Heart right ventricle (tissue), 16 donors: ENCODE measurements at places on chromosomes 1 and 21. TPM values are rescaled to one million over a fixed set of nuclear protein-coding genes. Genes with fewer than 3 reads are reported as not detected.

The KCND3 gene
- 16.1 TPM for total RNA-seq

DNA sequence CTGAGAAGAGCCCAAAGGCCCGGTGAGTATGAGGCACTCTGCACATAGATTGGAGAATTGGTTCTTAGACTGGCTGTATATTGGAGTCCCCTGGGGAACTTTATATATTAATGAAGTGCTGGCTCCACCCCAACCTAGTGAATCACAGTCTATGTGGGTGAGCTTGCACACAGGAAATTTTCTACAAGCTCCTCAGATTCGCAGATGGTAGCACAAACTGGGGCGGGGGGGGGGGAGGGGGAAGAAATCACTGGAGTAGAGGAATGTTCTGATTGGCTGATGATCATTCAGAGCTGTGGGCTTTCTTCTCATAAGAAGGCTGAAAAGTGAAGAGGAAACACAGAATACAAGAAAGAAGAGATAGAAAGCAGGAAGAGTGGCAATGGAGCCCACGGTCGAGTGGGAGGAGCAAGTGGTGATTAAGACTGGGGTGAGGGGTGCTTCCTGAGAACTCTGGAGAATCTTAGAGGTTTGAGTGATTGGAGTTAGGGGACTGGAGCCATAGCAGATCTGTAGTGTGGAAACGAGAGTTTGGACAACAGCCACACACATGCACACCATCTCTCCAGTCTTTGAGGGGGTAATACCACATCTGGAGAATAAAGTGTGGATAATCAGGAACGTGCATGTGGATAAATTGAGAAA is 465.9 kb upstream of the DAB1 start:
- DNase-seq: no peak

The CLDN17 gene
- total RNA-seq: not detected

GRCh38 chr1:197200272-197200899 is 53.9 kb upstream of the ASPM start:
- no peak for DNase-seq

The KCNK1 gene
- 7.7 TPM for total RNA-seq

- no peak for DNase-seq
Measured at GRCh38 chr1:44281962-44282703, 68.9 kb downstream of the DMAP1 start.

DNA sequence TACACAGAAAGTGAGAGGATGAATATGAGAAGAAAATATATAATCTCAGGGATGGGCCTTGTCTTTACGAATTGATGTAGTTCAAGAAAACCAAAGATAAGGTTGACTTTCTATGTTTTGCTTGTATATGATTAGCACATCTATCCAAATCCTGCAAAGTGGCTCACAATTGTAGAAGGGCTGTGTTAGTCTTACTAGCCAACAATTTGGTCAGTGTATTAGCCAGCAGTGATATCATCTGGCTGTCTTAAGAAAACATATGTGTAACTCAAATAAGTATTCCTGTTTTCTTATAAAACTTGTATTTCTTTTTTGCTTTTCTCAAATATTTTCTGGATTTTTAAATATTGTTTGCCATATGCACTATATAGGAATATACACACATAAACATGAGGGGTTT is 5.5 kb downstream of the SDCCAG8 start:
- DNase-seq: no peak

- DNase-seq: no peak
Measured at GRCh38 chr21:34648739-34649297, 20.0 kb upstream of the CLIC6 start.

DNA sequence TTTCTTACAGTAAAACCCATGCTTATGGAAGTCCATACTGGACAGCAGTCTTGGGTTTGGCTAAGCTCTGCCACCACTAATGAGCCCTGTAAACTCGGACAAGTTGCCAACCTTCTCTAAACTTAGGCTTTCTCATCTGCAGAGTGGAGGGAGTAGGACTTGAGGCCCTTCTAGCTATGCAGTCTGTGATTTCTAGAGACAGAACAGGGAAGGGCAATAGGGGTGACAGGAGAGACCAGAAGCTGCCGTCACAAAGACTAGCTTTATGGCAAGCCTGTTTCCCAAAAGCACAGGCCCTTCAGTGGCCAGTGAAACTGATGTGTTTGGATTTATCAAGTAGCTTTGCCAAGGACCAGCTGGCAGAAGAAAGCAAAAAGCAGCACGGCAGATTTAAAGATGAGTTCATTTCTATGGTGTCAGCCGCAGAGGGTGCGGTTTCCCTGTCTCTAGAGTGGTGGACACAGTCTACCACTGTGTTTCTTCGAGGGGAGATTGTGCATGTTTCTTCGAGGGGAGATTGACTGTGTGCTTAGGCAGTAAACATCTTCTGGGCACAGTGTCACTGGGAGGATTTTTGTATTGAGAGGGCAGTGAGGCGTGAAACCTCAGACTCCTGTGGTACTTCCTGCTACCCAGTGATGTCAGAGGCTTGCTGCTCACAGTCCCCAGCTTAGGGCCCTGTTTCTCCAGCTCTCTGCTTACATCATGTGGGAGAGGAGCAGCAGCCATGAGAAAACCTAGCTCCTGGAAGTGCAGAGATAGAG is 119.0 kb downstream of the ROR1 start:
- DNase-seq: no peak

The NFIA gene
- total RNA-seq: 95.9 TPM

DNA sequence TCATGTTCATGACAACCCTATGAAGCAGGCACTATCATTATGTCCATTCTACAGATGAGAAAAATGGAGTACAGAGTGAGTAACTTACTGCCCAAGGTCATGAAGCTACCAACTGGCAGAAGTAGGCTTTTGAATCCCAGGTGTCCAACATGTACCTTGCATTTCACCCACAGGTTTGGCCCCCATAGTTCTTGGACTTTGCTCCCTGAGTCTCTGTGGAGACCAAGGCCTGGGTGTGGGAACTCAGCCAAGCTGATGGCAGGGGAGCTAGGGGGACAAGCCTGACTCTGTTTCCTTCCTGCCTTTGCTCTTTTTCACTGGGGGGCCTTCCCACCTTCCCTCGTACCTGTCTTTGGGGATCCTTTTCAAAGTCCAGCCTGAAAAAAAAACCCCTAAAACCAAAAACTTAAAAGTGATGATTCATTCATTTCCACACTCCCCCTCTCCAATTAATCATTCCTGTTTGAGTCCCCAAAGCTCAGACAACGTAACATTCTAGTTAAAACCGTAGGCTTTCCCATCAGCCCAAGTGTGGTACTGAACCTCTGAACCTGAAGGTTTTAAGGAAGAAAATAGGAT is 8.5 kb upstream of the TTC22 start:
- DNase-seq: no peak

The MSH4 gene
- 0.21 TPM for total RNA-seq

DNA sequence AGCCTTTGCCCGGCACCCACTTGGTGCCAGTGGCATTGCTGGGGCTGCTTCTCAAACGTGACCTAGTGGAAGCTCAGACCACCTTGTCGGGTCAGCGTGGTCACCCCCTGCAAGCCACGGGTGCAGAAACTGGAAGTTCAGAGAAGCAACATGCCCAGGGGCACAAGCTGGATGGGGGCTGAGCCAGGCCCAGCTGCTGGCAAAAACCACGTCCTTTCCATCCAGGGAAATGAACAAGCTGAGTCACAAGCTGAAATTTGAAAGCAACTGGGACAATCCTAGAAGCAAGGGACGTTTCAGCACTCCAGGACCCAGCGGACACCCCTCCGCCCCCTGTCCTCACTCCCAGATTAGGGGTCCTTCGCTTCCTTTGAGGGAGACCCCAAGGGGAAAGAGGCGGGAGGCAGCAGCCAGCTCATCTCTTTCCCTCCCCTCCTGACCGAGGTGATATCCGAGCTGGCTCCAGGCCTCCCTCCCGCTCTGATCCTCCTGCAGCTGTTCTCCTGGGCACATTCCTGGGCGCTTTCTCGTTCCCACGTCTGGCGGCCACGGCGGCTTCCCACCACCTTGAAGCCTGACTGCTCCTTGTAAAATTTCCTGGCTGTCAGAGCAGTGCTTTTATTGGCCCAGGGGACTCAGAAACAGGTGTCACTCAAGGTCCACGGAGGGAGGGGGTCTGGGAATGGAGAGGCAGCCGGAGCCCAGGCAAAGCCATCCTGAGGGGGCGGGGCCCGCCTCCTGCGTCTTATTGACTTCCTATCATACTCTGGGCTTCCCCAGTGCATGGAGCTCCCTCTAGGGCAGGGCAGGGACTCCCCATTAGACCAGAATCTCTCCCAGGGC is 62.8 kb downstream of the PAX7 start:
- no peak for DNase-seq

The OR2L2 gene
- not detected for total RNA-seq

The TMPRSS3 gene
- total RNA-seq: 0.42 TPM

DNA sequence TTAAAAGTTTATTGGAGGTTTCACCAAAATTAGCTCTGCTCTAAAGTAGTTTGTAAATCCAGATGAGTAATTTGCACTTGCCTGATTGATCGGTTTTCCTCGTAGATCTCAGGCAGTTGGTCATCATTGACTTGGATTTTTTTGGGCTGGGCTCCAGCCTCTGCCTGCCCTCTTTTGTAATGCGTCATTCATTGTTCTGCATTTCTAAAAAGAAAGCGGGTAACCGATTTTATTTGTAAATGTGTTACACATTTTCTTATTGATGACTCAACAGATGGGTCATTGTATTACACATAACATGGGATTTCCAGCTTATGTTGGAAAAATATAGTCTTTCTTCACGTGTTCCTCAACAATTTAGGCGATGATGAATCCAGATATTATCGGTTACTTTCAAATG is 5.5 kb downstream of the ETS2 start:
- DNase-seq: no peak

DNA sequence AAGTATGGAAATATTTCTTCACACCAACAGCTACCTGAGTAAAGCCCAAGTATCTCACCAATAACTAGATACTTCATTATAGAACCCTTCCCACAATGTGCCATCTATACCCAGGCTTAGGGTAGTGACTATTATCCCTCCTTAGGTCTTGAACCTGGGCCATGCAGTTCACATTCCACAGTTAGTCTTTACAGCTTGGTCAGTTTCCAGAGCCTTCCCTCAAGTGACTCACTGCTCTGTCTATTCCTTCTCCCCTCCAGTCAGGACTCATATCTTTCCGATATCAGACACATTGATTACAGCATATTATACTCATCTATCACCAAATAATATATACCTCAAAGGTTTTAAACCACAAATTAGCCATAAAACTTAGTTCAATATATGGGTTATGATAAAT is 23.6 kb downstream of the VAMP4 start:
- DNase-seq: no peak

GRCh38 chr1:185473186-185473585 is 156.1 kb upstream of the IVNS1ABP start:
- no peak for DNase-seq

- no peak for DNase-seq
Measured at GRCh38 chr1:21308847-21309652, 18.8 kb upstream of the ECE1 start.

GRCh38 chr1:155127967-155128754 is 485 bp downstream of the EFNA1 start:
- no peak for DNase-seq

- DNase-seq: no peak
Measured at GRCh38 chr1:111553196-111553595, 49.8 kb upstream of the ADORA3 start.

- DNase-seq: no peak
Measured at GRCh38 chr1:52186449-52186848, 44.6 kb downstream of the ZFYVE9 start.

- DNase-seq: no peak
Measured at GRCh38 chr1:147719029-147719698, 41.2 kb downstream of the GJA5 start.

DNA sequence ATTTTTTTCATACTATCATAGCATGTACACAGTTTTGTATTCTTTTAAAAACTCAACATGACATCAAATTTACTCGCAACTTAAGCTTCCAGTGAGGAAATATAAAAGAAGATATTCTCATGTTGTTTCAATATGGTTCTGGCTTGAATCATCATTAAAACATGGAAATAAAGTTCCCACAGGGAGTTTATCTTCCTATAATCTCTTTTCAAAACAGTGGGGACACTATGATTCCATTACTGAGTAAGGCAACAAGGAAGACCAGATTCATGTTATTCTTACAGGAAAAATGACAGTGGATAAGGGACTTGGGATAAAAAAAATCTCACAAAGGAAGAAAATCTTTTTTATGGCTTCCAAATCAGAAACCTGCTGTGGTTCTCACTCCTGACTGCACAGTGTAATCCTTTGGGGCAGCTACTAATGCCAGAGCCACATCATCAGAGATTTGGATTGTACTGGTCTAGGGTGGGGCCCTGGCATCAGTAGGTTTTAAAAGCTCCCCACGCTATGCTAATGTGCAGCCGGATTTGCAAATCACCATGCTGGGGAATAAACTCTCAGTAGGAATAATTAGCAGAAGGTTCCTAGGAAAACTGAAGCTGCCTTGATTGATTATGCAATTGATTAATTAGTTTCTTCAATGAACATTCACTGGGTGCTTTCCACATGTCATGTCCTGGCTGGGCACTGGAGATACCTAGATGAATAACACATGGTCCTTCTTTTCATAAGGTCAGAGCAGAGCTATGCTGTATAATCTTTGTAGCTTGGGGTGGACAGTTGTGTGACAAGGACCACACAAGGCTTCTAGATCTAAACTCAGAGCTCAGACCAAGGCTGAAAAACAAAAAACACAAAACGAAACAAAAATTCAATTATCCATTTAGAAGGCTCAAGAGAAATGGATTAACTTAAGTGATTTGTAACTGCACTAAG is 71.1 kb upstream of the C8B start:
- DNase-seq: no peak
